ENCODE measurements at places on chromosomes 2 and 18.

DNA sequence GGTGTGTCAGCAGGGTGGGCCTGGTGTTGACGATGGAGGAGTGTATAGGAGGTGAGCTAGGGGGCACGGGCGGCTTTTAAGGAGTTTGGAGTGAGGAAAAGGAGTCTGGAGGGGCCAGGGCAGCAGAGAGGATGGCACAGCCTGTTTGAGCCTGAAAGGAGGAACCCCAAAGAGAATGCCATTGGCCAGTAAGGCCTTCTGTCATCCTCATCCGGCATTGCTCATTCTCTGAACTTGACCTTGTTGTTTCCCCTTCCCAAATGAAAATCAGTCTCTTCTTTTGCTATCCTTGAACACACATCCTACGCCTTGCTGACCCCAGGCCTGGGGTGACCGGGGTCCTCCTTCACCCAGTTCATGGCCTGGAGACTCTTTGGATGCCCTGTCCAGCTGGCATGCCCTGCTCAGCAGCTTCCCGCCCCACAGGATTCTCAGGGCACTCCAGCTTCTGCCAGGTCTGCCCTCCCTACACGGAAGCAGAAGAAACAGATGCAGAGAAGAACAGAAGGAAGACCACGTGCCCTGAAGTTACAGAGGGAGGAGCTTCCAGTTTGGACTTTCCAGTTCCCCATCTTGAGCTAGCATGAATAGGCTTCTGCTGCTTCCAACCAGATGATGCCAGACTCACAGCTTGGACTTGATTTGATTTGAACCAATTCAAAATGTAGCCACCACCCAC lies 20.5 kb upstream of the KIF3C start:
- DNase-seq = no peak

DNA sequence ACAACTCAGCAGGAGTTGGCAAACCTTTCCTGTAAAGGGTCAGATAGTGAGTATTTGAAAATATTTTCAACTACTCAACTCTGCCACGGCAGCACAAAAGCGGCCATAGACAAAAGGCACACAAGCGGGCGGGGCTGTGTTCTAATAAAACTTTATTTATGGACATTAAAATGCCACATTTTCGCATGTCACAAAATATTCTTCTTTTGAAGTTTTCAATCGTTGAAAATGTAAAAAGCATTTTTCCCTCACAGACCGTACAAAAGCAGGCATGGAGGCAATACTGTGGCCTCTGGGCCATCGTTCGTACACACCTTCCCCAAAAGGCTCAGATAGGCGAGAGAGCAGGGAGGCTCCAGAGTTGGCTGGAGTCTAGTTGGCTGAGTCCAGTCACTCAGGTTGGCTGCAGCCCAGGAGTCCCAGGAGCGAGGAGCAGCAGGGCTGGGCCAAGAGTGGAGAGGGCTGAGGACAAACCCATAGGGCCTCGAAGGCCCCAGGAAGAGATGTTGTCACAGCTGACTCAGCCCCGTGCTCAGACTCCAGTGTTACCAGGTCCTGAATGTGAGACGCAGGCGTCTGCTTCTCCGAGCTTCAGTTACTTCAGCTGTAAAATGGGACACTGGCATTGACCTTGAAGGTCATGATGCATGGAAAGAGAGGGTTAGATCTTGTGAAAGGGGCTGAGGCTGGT lies 42.5 kb downstream of the SDC1 start:
- peak; percentile 54 for DNase-seq

DNA sequence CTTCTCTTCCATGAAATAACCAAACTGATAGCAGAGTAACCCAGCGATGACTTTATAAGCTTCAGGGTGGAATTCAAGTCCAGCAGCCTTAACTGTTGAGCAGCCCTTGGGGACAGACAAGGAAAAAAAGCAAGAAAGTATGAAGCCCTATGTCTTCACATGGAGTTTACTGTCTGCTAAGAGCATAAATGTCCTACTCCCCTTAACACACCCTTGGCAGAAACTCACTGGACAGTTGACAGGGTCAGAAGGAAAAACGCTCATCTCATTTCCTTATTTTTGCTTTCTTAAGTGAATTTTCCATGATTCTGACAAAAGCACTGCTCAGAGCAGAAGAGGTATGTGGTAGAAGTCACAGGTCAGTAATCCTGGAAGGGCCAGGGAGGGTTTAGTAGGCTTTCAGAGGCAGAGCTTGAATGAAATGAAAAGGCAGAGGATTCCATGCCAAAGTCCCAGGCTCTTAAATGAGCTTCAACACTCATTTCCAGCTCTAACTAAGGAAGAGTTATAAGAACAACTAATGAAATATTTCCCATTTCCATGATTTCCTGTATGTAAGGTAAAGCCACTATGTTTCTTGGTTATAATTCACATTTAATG lies 683.3 kb upstream of the KLHL29 start:
- DNase-seq = no peak

- peak; percentile 92 for DNase-seq
Measured at GRCh38 chr2:109062145-109062858, 66.7 kb upstream of the SH3RF3 start.

- no peak for DNase-seq
Measured at GRCh38 chr2:213862407-213863076, 548.3 kb upstream of the VWC2L start.

DNA sequence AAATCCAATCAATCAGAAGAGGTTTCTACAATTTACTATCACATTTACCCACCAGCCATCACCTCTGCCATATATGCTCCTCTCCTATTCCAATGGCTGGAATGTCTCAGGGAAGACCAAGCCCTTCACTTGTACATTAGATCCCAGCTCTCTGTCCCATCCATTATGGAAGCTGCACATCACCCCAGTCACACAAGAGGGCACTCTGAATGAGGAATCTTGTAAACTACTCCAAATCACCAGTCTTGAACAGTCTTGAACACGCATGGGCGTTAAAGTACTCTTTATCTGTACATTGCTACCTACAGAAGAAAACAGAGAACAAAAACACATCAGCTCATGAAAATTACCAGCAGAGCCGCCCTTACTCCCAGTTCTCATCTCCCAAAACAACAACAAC lies 38.7 kb downstream of the ZC3H8 start:
- peak; percentile 5 for DNase-seq

- DNase-seq = no peak
Measured at GRCh38 chr2:59754011-59754735, 799.3 kb downstream of the BCL11A start.

- DNase-seq = peak; percentile 42
Measured at GRCh38 chr18:59783138-59783537, 85.9 kb upstream of the CCBE1 start.

GRCh38 chr2:32918774-32919173 lies 28.0 kb upstream of the LTBP1 start:
- DNase-seq = no peak

DNA sequence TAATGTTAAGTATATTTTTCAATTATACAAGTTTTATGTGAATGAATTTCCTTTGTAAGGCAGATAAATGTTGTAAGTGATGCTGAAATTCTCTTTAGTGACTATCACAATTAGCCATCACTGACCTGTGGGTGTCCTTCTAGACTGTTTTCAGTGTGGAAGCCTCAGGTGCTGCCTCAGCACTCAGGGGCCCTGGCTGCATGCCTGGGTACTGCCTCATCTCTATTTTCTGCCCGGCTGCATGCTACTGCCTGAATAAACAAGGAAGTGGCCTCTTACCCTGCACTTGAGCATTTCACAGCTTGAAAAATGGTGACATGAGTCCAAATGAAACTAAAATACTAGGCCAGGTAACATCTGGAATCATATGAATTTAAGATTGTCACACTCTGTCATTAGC lies 787.6 kb upstream of the SALL3 start:
- DNase-seq = peak; percentile 6

DNA sequence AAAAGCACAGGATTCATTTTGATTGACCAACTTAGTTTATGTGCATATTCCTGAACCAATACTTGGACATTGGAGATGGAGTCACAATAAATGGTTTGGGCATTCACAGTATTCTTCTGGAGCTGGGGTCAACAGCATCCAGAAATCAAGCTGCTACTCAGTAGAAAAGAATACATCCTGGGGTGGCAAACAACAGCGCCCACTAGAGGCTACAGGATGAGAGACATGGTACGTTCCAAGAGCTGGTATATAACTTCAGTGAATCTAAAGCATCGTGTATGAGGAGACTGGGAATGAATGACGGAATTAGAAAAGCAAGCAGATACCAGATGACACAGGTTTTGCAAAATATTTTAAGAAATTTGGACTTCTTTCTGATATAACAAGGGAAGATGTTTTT lies 142.9 kb upstream of the FIGN start:
- DNase-seq = peak; percentile 12

- peak; percentile 46 for DNase-seq
Measured at GRCh38 chr18:2948038-2948437, 64.9 kb downstream of the LPIN2 start.

DNA sequence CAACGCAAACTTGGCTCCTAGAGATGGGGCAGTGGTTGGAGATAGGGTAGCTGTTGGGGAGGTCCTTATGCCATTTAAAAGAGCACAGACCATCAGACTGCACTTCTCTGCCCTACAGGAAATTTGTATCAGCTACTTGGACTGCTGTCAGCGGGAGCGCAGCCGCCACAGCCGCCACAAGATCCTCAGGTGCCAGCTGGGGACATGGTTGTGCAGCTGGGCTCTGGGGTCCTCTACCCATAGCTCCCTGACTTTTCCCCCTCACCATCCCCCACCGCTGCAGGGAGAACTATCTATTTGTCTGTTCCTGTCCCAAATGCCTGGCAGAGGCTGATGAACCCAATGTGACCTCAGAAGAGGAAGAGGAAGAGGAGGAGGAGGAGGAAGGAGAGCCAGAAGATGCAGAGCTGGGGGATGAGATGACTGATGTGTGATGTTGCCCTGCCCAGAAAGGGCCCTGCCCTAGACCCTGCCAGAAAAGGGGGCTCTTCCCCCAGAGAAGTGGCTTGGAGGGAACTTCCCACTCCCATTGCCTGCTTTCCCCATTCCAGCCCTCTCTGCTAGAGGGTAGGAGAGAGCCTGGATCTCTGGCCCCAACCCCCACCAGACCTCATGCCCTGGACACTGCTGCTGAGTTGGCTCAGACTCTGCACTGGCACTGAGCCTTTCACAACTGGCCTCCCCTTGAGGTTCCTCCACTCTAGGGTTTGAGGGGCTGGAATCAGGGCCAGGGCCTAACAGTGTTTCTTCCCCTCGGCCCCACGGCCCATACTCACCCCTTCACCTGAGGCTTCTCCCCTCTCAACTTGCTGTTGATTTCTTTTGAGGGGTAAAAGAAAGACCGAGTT lies 7.3 kb downstream of the PRADC1 start:
- DNase-seq = no peak

GRCh38 chr2:56960581-56960980 lies 776.8 kb downstream of the CCDC85A start:
- DNase-seq = no peak

- no peak for DNase-seq
Measured at GRCh38 chr2:234795272-234795920, 156.4 kb upstream of the SH3BP4 start.
